ENCODE measurements at places on chromosomes 7 and 10.

GRCh38 chr10:18906636-18907035 lies 142.0 kb upstream of the MALRD1 start:
- no peak for DNase-seq

- DNase-seq = no peak
These were observed 15.3 kb upstream of the TMEM248 start for GRCh38 chr7:66905689-66906088.

GRCh38 chr7:138837627-138838026 lies 39.6 kb upstream of the ATP6V0A4 start:
- no peak for DNase-seq

DNA sequence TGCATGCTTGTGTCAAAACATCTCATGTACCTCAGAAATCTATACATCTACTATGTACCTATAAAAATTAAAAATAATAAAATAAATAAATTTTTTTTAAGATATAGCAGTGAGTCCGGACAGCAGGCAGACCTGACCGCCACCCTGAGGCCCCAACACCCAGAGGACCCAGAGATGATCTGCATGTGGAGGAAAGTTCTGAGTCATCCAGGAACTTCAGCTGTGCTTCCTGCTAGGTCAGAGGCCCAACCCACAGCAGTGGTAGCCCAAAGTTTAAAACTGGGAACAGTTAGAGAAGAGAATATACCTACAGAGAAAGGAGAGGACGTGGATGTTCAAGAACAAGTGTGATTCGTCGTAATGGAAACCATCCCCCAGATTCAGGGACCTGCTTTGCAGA lies 683.7 kb upstream of the NRP1 start:
- DNase-seq = peak; percentile 40
